ENCODE measurements at places on chromosomes 5 and 9. TPM values are rescaled to one million over a fixed set of nuclear protein-coding genes. Genes with fewer than 3 reads are reported as not detected.
A peak's percentile ranks its signal among the peaks of the same experiment; 100 is the strongest.

- H3K4me3 ChIP-seq: no peak overlapping the region
- peaks cover 45% of the 10 kb centered on the region for H3K4me1 ChIP-seq
- no peaks in the 10 kb centered on the region for H3K27me3 ChIP-seq
- peak; percentile 90 for DNase-seq
Observed at GRCh38 chr5:132385326-132386105, 16.0 kb downstream of the SLC22A5 start.

DNA sequence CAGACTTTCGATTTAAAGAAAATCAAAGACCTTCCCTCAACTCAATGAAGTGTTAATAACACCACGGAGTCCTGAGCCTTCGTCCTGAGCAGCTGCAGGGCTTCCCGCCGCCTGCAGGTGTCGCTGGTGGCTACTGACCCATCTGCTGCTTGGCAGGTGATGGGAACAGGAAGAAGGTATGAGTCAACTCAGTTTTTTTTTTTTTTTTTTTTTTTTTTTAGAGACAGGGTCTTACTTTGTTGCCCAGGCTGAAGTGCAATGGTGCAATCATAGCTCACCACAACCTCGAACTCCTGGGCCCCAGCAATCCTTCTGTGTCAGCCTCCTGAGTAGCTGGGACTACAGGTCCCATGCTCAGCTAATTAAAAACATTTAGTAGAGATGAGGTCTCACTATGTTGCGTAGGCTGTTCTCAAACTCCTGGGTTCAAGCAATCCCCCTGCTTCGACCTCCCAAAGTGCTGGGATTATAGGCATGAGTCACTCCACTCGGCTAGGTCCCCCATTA lies 185.7 kb upstream of the IL12B start:
- H3K27ac ChIP-seq: no peak overlapping the region
- no peaks in the 10 kb centered on the region for H3K36me3 ChIP-seq
- H3K4me1 ChIP-seq: peaks cover 4% of the 10 kb centered on the region
- H3K4me3 ChIP-seq: no peak overlapping the region
- DNase-seq: peak; percentile 90

- DNase-seq: no peak
- no peak overlapping the region for H3K27ac ChIP-seq
- H3K4me1 ChIP-seq: no peaks in the 10 kb centered on the region
- H3K4me3 ChIP-seq: no peak overlapping the region
- H3K27me3 ChIP-seq: no peaks in the 10 kb centered on the region
Observed at GRCh38 chr5:72441862-72442540, 65.2 kb downstream of the ZNF366 start.

DNA sequence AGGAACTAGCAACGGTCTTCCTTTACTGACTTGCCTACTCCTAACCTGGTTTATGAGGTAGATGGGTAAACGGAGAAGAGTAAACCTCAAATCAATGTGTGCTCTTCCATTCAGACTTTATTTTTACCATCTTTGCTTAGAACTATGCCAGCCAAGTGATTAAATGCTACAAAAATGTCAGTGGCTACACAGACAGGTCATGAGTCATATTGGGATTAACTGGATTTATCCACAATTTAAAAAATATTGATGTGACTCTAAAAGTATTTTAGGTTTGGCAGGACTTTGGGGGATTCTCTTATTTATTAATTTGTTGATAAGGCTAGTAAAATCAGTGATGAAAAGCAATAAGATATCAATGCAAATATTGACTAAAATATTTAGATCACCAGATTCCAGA lies 275.0 kb downstream of the PLK2 start:
- H3K4me3 ChIP-seq: no peak overlapping the region
- no peak overlapping the region for H3K27ac ChIP-seq
- no peaks in the 10 kb centered on the region for H3K27me3 ChIP-seq
- DNase-seq: no peak
- H3K36me3 ChIP-seq: no peaks in the 10 kb centered on the region

GRCh38 chr9:1837453-1838084 lies 177.6 kb upstream of the SMARCA2 start:
- H3K36me3 ChIP-seq: no peaks in the 10 kb centered on the region
- no peak overlapping the region for H3K4me3 ChIP-seq
- no peak for DNase-seq
- H3K27me3 ChIP-seq: peaks cover 9% of the 10 kb centered on the region
- no peaks in the 10 kb centered on the region for H3K4me1 ChIP-seq

- no peak for DNase-seq
- no peak overlapping the region for H3K4me3 ChIP-seq
Observed at GRCh38 chr5:58380655-58381054, 79.2 kb downstream of the PLK2 start.

DNA sequence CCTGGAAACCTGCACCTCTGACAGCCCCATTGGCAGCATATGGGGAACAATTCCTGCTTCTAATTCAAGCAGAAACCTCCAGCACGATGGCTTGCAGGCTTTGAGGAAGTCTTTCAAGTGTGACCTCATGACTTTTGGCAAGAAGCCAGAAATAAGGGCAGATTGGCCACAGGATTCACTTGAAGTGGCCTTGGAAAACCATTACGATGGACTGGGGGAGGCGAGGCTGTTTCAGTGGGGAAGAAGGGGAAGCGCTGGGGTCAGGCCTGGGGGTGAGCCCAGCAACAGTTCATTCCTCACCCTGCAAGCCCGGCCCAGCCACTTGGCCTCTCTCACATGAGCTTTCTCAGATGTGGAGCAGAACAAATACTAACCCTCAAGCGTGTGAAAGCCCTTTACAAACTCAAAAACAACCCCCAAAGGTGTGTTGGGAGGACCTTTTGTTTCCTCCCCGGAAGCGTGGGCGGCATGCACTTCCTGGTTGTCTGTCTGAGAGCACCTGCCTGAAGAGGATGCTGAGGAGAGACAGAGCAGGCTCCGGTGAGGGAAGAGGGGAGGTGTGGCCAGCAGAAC lies 26.9 kb upstream of the EEIG1 start:
- H3K36me3 ChIP-seq: peaks cover 9% of the 10 kb centered on the region
- peak overlapping the region; percentile 80 for H3K4me3 ChIP-seq
- peaks cover 35% of the 10 kb centered on the region for H3K4me1 ChIP-seq
- DNase-seq: peak; percentile 93

GRCh38 chr5:149863830-149864229 lies 80.8 kb downstream of the PDE6A start:
- no peaks in the 10 kb centered on the region for H3K36me3 ChIP-seq
- no peak overlapping the region for H3K27ac ChIP-seq
- H3K27me3 ChIP-seq: peaks cover 1% of the 10 kb centered on the region

GRCh38 chr9:128006332-128006996 lies 25.7 kb upstream of the EEIG1 start:
- no peak overlapping the region for H3K4me3 ChIP-seq
- H3K27me3 ChIP-seq: no peaks in the 10 kb centered on the region
- peaks cover 34% of the 10 kb centered on the region for H3K4me1 ChIP-seq
- no peak for DNase-seq
- H3K27ac ChIP-seq: no peak overlapping the region

DNA sequence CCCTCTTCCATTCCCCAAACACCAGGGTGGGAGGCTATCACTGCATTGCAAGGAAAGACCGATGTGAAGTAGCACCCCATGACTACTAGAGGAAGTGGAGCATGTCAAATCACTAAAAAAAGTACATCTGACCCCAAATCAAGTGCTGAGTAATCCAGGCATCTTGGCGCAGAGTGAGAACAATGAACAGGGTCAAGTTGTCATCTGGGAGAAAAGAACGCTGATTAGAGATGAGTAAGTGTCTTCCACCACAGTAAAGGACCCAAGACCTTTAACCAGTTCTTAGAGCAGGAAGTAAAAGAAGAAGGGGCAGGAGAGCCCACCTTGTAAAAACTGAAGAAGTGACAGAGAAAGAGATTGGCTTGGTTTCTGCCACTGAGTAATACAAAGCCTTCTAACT lies 75.0 kb upstream of the RAD23B start:
- H3K27ac ChIP-seq: no peak overlapping the region
- H3K4me1 ChIP-seq: peaks cover 3% of the 10 kb centered on the region
- no peak for DNase-seq
- H3K27me3 ChIP-seq: peaks cover 17% of the 10 kb centered on the region
- H3K36me3 ChIP-seq: no peaks in the 10 kb centered on the region

GRCh38 chr5:180059326-180059725 lies 12.2 kb downstream of the RNF130 start:
- no peaks in the 10 kb centered on the region for H3K4me1 ChIP-seq
- no peak for DNase-seq
- H3K27ac ChIP-seq: no peak overlapping the region
- peaks cover 2% of the 10 kb centered on the region for H3K27me3 ChIP-seq
- H3K4me3 ChIP-seq: no peak overlapping the region

GRCh38 chr5:137470111-137470920 lies 28.8 kb downstream of the SPOCK1 start:
- H3K4me1 ChIP-seq: no peaks in the 10 kb centered on the region
- H3K4me3 ChIP-seq: no peak overlapping the region
- H3K27me3 ChIP-seq: peaks cover 9% of the 10 kb centered on the region

IFNK gene
- not detected for total RNA-seq

PPP3R2 gene
- total RNA-seq: not detected

SH3TC2 gene
- total RNA-seq: not detected

PCDHGC5 gene
- not detected for total RNA-seq

WNK2 gene
- 2.7 TPM for total RNA-seq

Data from activated CD4-positive, alpha-beta T cell treated with anti-CD3 and anti-CD28 coated beads, Interleukin-2, amount 10 ng/mL, durations not matched to agents 24 days and 14 days (primary cell).